Neural progenitor cell (in vitro differentiated cells): ENCODE measurements at places on chromosomes 6 and 20. TPM values are rescaled to one million over a fixed set of nuclear protein-coding genes. Genes with fewer than 3 reads are reported as not detected.

The PPP1R11 gene
- total RNA-seq, result 22.7 and 28.4 TPM in 2 replicates

DNA sequence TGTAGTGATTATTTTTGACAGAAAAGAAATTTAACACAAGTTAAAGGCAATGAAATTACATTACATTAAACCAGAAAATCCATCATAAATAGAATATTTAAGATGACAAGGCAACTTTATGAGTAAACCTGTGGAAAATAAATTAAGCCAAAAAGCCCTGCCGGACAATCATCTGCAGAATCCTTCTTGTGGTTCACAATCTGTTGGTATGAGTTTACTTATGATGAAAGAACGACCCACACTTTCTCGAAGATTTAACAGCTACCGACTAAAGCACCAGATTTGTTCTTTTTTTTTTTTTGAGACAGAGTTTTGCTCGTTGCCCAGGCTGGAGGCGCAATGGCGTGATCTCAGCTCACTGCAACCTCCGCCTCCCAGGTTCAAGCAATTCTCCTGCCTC, 21.4 kb downstream of the HDAC2 start:
- no peak overlapping the region for H3K4me3 ChIP-seq
- no peak for DNase-seq
- peaks cover 61% of the 10 kb centered on the region for H3K36me3 ChIP-seq
- H3K27me3 ChIP-seq, result no peaks in the 10 kb centered on the region

- H3K36me3 ChIP-seq, result no peaks in the 10 kb centered on the region
- H3K27ac ChIP-seq, result no peak overlapping the region
- peaks cover 9% of the 10 kb centered on the region for H3K4me1 ChIP-seq
These were observed 114.8 kb upstream of the SNX9 start for GRCh38 chr6:157708239-157708638.

DNA sequence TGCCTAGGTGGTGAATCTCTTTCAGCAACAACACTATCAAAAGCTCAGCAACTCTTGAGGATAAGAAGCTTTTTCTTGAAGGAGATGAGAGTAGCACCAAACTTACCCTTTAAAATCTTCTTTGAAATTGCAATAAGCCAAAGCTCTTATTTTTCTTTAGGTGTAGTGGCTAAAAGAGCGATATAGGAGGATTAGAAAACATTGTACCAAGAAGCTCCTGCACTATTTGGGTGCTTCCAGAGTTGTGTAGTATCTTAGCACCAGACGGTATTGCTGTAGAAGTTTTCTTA, 1.2 kb downstream of the FUT9 start:
- peak overlapping the region; percentile 59 for H3K4me3 ChIP-seq
- H3K27ac ChIP-seq, result no peak overlapping the region
- no peak for DNase-seq

DNA sequence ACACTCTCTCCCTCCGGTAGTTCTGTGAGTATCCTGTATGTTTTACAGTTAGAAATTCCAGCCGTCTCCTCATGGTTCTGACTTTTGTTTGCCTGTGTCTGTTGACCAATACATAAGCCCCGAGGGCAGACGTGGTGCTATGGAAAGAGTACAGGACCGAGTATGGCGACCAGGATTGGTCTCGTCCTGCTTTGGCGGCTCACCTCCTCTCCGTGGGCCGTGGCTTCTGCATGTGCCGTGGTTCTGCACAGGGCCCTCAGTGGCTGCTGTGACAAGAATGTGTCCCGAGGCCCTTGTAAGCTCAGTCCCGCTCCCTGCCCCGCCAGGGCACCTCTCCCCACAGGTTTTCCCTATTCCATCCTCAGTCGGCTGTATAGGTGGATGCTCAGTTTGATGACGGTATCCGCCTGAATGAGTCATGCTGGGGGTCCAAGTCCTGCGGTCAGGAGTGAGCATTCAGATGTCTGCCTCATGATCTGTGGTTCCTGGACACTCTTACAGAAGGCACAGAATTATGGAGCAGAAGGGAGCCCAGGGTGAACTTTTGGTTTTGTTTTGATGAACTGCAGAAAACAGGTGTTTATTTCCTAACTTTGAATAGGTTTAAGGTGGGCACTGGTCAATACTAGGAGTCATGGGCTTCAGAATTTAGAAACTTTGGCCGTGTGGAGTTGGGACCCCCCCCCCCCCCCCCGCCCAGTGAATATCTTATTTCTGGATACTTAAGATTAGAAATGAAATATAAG, 1.2 kb downstream of the ARFGAP1 start:
- DNase-seq, result peak; percentile 28
- peaks cover 13% of the 10 kb centered on the region for H3K4me1 ChIP-seq
- no peaks in the 10 kb centered on the region for H3K36me3 ChIP-seq
- H3K4me3 ChIP-seq, result peak overlapping the region; percentile 94
- no peaks in the 10 kb centered on the region for H3K27me3 ChIP-seq
